EL (cell line): ENCODE measurements at places on chromosomes 5 and 9.
A peak's percentile ranks its signal among the peaks of the same experiment; 100 is the strongest.

DNA sequence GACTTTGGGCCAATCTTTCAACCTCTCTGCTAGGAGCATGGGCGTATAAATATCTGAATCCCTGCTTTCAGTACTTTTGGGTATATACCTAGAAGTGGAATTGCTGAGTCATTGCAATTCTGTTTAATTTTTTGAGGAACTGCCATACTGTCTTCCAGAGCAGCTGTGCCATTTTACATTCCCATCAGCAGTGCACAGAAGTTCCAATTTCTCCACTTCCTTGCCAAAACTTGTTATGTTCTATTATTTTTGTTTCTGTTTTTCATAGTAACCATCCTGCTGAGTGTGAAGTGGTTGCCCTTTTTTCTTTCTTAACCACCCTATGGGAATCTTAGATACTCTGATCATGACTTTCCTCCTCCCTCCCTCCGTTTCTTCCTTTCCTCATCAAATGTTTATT lies 11.1 kb upstream of the CCIN start:
- DNase-seq: no peak

DNA sequence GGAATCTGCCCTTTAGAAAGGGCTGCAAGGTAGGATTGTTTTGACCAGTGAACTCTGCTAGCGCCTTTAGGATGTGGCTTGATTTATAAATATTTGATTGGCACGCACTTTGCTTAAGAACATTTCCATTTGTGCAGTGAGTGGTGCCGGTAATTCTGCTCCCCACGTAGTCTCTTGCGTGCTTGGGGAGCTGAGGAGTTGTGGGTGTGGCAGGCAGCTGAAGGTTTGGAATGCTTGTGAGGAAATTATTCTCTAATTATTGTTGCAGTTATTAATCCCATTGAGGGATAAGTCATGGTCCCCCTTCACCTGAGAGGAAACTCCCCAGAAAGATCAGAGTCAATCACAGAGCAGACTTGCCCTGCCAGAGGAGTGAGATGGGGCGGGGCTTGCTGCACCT lies 76.7 kb downstream of the FGF1 start:
- no peak for DNase-seq

- DNase-seq: peak; percentile 38
Observed at GRCh38 chr5:143172739-143173138, 230.7 kb downstream of the NR3C1 start.

DNA sequence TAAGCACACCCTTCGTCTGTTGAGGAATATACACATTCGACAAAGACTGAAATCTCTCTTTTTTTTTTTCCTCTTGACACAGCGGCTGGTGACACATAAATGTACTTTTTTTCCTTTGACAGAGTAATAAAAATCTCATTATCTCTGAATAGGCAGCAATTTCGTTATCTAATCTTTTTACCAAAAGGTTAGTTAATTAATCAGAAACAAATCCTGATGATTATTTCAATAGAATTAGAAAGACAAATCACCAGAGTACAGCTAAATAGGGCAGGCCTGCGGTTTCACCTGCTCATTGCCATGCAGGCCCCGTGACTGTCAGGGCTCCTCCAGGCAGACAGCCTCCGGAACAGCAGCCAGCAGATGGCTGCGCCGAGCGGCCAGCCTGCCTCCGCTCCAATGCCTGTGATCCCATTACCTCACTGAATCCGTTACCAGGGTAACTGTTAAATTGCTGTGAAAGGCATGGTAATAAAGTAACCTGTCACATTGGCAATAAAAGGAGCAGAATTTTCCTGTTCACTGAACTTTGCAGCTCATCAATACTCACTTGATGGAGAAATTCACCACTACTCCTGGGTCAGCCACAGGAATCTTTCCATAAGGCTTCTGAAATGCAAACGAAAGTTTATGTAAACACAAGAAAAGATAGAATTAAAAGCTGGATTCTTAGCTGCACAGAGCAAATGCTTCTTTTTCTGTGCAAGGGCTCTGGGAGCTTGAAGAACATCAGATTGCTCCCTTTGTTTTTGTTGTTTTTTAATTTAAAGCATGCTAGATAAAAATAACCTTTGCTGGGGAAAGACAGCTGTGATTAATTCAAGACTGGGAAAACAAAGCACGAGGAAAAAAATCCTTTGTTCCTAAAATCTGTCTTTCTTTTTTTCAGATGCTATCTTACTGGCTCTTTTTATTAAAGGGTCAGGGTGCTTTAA lies 666.4 kb upstream of the ZNF608 start:
- peak; percentile 83 for DNase-seq

DNA sequence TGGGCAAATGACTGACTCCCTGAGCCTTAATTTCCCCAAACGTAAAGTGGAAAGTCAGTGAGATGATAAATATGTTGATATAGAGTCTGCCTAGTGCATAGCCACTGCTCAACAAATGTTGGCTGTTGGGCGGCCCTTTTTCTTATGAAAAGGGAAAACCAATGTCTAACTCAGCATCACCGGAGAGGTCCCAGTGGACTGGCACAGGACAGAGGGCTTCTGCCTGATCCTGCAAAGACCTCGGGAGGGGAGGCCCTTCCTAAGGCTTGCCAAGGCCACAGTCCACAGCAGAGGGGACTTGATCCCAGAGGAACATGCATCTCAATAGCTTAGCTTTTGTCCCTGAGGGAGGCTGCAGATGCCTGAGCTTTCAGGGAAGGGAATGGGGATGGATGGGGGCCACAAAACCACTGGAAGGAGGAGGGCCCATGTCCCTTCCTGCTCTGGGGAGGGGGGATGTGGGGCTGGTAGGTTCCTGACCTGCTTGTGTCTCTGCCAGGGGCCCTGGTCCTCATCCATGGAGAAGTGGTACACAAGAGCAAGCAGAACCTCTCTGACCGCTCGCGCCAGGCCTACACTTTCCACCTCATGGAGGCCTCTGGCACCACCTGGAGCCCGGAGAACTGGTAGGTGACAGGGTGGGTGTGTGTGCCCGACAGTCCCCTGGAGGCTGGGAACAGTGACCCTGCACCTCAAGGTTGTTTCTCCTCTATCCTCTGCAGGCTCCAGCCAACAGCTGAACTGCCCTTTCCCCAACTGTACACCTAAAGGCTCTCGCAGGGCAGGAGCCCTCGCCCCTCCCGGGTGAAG lies 6.3 kb downstream of the DOLK start:
- no peak for DNase-seq

GRCh38 chr9:136950656-136951276 lies 1.3 kb upstream of the LCN12 start:
- no peak for DNase-seq

DNA sequence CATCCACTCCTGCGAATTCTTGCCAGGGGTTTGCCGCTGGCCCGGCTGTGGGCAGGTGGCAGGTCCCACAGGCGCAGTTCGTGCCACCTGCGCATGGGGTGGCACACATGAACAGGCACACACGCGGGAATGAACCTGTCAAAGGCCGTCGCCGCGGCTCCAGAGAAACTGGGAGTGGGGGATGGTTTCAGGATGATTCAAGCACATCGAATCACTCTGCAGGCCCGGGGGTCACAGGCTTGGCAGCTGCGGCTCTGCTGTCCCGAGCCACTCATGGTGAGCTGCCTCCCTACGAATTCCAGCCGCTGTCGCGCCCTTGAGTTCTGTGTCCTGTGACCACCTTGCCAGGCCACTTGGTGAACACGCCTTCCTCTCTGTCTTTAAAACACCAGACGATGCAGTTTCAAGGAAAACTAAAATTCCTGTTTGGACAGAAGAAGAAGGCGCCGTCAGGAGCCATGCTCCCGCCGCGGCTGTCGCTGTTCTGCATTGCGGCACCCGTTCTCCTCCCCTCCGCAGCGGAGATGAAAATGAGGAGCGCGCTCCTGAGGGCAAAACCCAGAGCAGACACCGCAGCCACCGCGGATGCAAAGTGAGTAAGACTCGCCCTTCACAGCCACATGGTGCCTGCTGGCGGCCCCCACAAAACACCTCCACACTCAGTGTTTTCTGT lies 15.4 kb upstream of the EXOC3 start:
- DNase-seq: no peak

DNA sequence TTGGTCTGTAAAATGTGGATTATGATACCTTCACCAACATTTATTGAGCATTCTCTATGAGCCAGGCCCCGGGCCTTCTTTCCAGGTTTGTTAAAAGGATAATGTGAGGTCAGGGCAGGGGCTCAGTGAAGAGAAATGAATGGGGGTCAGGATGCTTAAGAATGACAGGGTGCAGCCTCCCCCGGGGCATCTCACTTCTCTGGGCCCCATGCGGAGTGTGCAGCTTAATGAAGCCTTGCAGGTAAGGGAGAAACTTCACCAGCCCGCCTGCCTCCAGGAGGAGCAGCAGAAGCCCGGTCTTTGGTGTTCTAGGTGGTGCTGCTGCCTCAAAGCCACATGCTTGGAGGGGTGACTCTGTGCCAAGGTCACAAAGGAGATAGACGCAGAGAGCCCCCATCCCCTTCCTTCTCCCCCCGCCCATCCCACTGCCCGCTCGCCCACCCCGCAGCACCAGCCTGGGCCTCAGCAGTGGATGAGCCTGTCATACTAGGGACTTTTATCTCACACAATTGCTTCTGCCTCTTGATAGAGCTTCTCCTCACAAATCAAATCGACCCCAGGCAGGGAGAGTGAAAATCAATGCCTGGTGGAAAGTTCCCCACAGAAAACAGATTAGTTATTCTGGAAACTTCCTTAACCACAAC lies 244.8 kb downstream of the PBX3 start:
- no peak for DNase-seq

DNA sequence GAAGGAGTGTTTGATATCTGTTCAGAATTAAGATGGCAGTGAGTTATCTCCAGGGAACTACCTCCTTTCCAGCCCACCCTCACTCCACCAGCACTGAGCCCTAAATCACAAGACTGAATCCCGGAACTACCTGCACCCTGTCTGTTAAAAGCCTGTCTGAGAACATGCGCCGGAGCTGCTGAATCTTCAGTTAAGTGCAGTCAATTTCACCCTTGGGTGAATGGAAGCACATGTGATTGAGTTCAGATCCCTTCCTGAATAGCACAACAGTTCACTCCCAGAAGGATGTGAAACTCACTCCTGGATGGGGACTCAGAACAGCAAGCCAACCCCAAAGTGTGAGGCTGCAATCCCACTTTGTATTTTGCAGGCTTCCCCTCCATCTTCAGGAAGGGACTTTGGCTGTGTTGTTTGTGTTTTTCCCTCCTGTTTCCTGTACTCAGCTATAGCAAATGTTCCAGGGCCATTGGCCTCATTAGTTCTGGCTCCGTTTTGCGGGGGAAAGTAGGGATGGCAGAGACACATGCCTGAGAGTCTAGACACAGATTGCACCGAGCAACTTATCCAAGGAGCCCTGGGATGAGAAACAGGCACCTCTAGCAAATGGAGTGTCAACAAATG lies 43.4 kb downstream of the DPYSL3 start:
- no peak for DNase-seq

DNA sequence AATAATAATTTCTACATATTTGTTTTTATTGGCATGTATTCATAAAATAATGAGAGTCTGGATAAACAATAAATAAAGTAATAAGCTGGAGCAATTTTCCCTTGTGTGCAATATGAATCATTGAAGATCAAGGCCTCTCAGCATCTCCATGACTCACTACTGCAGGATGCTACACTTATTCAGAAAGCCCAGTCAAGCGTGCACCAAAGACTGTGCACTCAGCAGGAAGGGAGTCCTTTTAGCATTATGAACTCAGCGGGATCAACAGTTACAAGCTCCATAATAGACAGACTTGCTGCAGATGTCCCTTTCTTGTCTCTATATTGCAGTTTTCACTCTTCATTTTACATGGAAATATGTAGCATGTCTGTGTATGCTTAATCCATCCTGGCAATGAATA lies 485.3 kb downstream of the CDH9 start:
- no peak for DNase-seq

- peak; percentile 75 for DNase-seq
Observed at GRCh38 chr5:39076757-39077728, 2.8 kb upstream of the RICTOR start.

- DNase-seq: no peak
Observed at GRCh38 chr9:124562328-124562727, 55.1 kb upstream of the NR5A1 start.

DNA sequence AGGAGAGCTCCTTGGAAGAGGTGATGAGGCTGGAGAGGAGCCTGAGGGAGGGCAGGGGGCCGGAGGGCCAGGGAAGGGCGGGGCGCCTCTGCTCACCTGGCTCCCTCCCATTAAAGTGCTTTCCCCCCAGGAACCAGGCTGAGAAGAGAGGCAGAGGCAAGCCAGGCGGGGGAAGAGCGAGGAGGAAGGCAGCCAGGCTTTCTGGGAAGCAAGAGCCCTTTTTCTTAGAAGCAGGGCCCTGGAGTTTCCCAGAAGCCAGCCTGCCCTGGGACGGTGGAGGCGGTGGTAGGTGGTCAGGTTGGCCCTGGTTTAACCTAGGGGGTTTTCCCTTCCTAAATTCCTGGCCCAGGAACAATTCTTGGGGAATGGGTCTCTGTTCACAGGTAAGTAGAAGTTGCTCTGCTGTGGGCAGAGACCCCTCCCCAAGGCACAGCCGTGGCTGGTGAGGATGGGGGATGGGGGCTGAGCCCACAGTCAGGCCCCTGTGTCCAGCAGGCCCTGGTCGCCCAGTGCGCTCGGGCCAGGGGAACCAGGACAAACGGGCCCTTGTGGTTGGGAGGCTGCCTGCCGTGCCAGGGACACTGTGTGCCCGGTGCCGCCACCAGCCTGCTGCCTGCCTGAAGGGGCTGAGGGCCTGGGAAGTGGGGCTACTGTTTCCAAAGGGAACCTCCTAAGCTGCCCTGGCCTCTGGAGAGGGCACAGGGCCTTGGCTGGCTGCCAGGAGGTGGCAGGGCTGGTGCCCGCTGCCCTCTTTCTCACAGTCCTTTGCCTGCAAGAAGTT lies 16.6 kb upstream of the RALGDS start:
- DNase-seq: no peak

GRCh38 chr5:172546196-172546595 lies 91.9 kb upstream of the SH3PXD2B start:
- DNase-seq: no peak

GRCh38 chr5:164431634-164432304 lies 926.4 kb downstream of the MAT2B start:
- DNase-seq: no peak

GRCh38 chr5:35672995-35673394 lies 55.3 kb downstream of the SPEF2 start:
- DNase-seq: no peak

- DNase-seq: no peak
Observed at GRCh38 chr5:72242796-72243475, 77.1 kb downstream of the MRPS27 start.

DNA sequence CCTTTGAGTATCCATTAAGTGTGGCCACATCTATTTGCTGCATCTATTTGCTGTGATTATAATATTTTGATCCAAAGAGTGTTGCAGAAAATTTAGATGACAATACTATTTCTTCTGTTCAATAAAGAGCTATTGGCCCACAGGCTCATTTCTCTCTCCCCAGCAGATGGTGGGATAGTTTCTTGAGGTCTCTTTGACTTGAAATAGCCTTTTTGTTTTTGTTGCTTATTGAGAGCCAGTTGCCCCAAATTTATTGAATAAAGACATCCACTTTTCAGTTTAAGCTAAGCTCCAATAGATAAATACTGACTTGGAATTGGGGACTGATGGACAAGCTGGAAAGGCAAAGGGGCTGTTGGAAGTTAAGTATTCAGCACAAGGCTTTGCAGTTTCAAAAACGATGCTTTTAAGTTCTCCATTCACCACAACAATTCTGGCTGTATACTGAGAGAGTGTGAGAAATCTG lies 290.1 kb upstream of the MPDZ start:
- no peak for DNase-seq

- no peak for DNase-seq
Observed at GRCh38 chr9:131663288-131663687, 76.6 kb downstream of the RAPGEF1 start.

GRCh38 chr5:175351126-175351525 lies 92.9 kb downstream of the DRD1 start:
- no peak for DNase-seq
